ENCODE measurements at places on chromosomes 12 and 14.

DNA sequence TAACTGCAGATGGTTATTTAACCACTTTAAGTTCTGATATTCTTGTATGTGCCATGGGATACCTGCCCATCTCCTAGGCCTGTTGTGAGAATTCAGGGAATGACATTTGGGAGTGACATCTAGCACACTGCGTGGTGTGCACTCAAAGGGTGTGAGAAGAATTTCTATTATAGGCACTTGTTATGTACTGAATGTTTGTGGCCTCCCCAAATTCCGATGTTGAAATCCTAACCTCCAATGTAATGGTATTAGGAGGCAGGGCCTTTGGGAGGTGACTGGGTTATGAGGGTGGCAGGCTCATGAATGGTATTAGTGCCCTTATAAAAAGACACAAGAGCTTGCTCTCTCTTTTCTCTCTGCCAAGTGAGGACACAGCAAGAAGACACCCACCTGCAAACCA is 27.6 kb downstream of the VCPKMT start:
- DNase-seq = no peak

DNA sequence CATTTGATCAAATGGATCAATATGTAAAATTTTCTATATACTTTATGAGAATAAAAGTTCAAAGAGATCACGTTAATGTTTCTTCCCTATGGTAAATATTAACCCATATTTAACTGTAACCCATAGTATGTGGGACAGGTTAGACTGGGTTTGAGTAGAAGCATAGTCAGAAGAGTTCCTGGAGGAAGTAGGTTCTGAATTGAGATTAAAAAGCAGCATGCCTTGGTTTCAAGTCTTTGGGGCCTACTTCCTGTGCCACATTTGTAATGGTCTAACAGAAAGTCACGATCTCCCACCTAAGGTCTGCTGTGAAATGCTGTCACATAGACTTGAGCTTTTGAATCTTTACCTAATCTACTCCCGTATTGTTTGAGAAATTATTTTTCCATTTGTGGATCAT is 63.8 kb downstream of the FIGNL2 start:
- DNase-seq = no peak

GRCh38 chr14:71579331-71579730 is 352.9 kb upstream of the RGS6 start:
- DNase-seq = no peak

GRCh38 chr12:110744151-110744571 is 1.5 kb upstream of the PPP1CC start:
- peak; percentile 13 for DNase-seq

DNA sequence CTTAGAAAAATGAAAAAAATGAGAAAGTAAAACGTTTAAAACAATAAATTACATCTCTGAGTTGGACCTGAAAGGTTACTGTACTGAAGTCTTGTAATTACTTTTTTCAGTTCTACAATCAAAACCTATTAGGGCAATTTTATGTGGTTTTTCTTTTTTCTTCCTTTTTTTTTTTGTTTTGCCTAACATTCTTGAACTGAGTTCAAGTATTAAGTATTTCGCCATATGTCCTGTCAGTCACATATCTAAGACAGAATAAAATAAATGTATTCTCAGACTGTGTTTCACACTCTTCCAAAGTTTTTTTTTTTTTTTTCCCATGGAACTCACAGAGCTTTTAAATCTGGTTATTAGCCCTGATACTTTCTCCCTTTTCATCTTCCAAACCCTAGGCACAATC is 172.0 kb downstream of the BCAT1 start:
- DNase-seq = no peak

GRCh38 chr12:9773216-9773877 is 12.6 kb upstream of the CD69 start:
- no peak for DNase-seq

GRCh38 chr14:63229330-63230059 is 25.3 kb downstream of the RHOJ start:
- DNase-seq = no peak

GRCh38 chr14:35161231-35161630 is 38.9 kb downstream of the PRORP start:
- no peak for DNase-seq

DNA sequence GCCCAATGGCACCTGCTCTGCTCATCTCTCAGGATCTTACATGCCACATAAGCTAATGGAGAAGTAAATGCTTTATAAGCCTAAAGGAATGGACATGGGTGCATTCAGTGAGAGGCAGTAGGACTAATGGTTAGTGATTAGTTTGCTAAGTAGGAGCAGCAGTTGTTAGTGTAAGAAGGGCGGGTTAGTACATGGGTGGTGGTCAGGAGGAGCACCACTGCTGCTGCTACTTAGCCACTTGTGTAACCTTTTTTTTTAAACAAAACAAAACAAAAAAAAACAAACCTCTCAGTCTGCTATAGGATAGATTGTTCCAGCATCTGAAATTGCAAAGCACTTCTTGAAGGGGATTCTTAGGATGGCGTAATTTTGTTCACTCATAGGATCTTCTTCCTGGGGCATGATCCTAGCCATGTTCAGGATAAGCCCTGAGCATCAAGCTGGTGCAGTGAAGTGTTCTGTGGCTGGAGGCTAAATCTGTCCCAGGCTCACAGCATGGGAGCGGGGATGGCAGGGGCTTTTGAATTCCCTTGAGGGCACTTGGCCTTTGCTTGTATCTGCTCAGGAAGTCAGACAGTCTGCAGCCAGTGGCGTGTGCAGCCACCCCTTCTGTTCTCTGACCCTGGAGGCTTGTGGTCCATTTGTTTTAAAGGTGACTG is 63.6 kb downstream of the CHST11 start:
- no peak for DNase-seq

GRCh38 chr12:114821570-114821969 is 137.6 kb upstream of the TBX3 start:
- no peak for DNase-seq

DNA sequence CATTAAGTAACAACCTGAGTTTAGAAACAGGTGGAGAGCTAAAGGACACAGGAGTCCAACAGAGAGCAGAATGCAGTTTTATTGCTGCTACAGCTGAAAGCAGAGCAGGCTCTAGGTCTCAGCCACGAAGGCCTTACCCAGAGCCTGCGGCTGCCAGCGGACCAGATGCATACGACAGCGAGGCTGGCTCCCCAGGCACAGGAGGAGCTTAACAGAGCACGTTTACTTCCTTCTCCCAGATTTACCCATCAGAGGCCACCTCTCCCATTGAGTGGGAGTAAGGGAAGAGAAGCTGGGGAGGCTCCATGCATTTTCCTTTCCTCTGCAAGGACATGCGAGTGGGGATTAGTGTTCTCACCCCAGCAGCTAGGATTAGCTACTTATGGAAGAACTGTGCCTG is 22.6 kb downstream of the DYNC1H1 start:
- no peak for DNase-seq

- DNase-seq = no peak
These were observed 861.1 kb downstream of the GALC start for GRCh38 chr14:87131879-87132278.

GRCh38 chr12:124852911-124853427 is 10.7 kb downstream of the SCARB1 start:
- DNase-seq = no peak

DNA sequence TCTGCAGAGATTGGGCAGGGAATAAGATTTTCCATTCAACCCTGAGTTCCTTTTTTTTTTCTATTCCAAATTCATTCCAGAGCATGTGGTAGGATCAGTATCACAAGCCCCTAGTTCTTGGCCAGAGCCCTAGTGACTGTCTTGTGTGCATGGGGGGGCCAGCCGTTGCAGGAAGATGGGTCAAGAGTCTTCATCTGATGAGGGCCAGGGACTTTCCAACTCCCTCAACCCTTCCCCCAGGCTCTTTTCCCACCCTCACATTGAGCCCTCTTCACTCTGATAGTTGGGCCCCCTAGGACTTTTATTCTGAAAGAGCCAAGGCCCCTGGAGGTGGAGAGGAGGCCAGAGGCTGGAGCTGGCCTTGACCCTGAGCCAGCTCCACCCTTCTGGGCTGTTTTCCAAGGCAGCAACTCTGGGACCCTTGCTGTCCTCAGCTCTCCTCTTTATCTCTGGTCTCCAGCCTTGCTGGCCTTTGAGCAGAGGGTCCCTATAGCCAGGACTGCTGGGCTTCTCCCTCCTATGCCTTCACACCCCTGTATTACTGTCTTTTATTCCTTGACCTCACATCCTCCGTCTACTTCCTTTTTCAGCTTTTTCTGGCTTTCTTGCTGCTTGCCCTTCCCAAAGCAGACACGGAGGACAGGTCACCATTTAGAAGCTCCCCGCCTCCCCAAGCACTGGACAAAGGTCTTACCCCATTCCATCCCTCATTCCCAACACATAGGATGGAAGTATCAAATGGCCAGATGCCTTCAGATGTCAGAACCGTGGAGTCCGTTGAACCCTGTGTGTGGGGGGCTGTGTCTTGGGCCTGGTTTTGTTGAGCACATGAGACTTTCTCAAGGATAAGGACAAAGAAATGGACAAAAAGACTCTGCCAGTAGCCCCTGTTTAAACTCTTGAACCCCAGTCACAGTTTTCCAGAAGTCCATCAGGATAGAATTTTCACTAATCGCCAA is 5.6 kb downstream of the RBP5 start:
- no peak for DNase-seq

DNA sequence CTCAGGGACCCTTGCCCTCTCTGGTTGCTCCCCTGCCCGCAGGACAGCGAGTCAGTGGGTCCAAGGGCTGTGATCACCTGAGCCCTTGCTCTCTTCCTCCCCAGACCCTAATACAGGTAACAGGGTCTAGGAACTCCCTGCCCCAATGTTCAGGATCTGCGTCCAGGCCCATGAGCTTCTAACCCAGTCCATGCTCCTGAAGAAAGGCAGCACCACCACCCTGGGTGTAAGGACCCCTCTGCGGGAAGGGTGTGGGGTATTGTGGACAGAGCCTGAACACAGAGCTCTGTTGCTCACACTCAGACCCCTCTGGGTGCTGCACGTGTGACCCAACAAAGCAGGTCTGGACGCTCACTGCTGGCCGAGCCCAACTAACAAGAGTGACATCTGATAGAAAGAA is 18.3 kb downstream of the GLRX5 start:
- DNase-seq = no peak

- no peak for DNase-seq
These were observed 59.4 kb upstream of the AMIGO2 start for GRCh38 chr12:47139000-47139681.

- no peak for DNase-seq
These were observed 6.7 kb upstream of the LMO3 start for GRCh38 chr12:16612647-16613046.

- DNase-seq = no peak
These were observed 15.7 kb upstream of the CIPC start for GRCh38 chr14:77082356-77082755.

- DNase-seq = no peak
These were observed at the start of gene RFLNA for GRCh38 chr12:124294780-124295341. TSS of gene RFLNA (plus strand) at chr12:124295093. CDS start at chr12:124295430, 337 bp downstream.

GRCh38 chr12:14905269-14906004 is 19.8 kb upstream of the MGP start:
- no peak for DNase-seq

DNA sequence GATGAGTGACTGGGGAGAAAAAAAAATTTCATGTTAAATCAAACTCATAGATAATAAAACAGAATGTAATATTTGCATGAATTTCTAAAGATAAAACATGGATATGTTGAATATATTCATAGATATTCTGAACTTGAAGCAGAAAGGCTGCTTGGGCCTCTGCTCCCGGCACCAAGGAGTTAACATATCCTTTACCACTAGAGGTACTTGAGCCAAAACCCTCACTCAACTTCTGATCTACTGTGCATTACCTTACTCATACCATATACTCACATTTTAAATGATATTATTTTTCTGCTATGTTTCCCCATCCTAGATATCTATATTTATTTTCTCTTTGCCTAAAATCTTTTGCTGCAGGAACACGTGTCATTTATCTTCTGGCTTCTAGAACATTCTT is 14.9 kb downstream of the AREL1 start:
- DNase-seq = no peak

DNA sequence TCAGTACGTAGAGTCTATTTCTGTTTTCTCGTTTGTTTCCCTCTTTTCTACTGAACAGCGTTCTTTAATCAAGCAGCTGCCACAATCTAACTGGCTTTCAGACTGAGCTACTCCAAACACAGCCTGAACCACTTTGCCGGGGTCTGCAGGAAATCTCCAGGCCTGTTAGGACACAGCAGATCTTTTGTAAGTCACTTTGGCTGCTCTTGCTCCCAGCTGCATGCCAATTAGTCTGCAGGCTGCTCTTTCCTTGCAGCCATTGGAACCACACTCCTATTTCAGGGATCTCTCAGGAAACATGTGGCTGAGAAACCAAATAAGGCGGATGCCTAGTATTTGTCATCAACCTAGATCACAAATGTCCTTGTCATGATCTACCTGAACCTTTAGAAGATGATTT is 73.6 kb downstream of the TMTC1 start:
- no peak for DNase-seq

- peak; percentile 15 for DNase-seq
These were observed 89.8 kb downstream of the ZFP36L1 start for GRCh38 chr14:68703093-68703492.

- no peak for DNase-seq
These were observed 3.0 kb downstream of the KICS2 start for GRCh38 chr12:64219145-64219544.

DNA sequence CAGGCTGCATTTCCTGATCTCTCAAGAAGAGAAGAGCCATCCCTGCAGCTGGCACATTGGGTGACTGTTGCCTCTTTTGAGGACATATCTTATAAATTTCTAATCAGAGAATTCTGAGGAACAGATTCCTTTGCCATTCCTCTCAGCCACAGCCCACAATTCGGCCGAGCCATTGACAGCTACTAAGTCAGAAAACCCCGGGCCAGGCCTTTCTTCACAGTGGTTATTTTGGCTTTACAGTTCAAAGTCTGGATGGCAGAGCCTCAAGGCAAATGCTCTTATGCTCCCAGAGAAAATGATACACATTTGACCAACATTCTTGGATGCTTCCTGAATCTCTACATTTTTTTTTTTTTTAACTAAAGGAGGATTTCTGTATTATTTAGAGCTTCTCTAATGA is 138.4 kb upstream of the FRMD6 start:
- DNase-seq = peak; percentile 10
